ENCODE measurements at places on chromosomes 11 and 22.

DNA sequence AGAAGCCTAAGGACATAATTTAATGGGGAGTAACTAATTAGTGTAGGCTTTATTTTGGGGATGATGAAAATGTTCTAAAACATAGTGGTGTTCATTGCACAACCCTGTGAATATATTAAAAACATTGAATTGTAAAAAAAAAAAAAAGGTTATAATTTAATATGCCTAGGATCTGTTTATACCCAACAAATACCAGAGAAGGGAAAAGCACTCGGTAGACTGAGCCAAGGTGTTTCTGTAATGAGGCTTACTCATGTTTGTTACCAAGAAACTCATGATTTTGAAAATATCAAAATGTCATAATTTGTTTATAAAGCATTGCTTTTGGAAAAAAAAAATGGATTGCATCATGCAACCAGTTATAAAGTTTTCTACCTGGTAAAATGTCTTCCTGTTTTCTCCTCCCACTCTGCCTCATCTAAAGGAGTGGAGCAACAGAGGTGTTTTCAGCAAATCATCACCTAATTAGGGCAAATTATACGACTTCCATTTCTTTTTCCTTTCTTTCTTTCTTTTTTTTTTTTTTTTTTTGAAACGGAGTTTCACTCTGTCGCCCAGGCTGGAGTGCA lies 14.2 kb upstream of the EIF3M start:
- DNase-seq, result no peak

- no peak for DNase-seq
Measured at GRCh38 chr22:26789951-26790350, 132.6 kb downstream of the MIAT start.

GRCh38 chr22:49749885-49750510 lies 77.7 kb downstream of the BRD1 start:
- DNase-seq, result no peak

DNA sequence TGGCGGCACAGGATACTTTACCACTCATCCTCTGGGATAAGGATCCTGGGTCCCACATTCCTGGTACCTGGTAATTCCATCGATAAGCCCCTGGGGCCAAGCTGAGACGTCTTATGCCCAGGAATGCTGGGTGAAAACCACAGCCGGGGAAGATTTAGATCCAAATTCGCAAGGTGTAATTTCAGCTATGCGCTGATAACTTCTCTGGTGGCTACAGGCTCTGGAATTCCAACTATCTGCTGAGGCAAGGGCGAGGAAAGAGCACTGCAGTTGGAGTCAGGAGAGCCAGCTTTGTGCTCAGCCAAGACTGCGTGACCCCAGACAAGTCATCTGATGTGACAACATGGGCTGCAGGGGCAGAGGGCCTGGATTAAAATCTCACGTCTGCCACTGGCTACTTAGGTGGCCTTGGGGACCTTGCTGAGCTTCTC lies 9.9 kb upstream of the MYEOV start:
- no peak for DNase-seq

GRCh38 chr11:71988050-71988449 lies 10.7 kb upstream of the IL18BP start:
- no peak for DNase-seq

GRCh38 chr11:27718346-27718862 lies 18.1 kb upstream of the BDNF start:
- DNase-seq, result no peak

DNA sequence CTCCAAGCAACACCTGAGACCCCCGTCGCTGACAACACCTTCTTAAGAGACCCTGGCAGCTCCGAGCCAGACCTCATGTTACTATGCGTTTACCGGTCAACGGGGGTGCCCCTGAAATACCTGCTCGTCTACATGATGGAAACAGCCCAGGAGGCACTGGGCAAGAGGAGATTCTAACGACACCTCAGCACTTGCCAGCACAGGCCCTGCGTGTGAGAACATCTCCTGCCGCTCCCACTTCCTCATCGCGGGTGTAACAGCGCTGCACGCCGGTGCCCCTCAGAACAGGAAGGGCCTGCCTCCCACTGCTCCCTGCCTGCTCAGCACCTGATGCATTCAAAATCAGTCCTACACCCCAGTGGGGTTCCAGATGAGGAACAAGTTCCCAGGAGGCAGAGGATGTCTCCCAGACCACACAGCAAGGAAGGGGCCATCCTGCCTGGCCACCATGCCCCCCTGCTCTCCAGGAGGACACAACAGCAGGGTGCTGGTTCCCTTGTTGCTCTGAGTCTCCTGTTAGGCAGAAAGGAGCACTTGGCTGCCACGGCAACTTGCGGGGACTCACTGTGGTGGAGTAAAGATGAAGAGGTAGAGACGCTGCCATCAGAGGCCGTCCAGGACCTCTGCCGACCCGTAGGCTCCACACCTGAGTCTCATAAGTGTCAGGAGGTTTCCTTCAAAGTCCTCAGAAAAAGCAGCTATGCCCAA lies 2.1 kb downstream of the TOLLIP start:
- no peak for DNase-seq

GRCh38 chr11:10604340-10604748 lies 35.9 kb upstream of the LYVE1 start:
- no peak for DNase-seq

GRCh38 chr11:33256813-33257159 lies 395 bp upstream of the HIPK3 start:
- DNase-seq, result no peak

DNA sequence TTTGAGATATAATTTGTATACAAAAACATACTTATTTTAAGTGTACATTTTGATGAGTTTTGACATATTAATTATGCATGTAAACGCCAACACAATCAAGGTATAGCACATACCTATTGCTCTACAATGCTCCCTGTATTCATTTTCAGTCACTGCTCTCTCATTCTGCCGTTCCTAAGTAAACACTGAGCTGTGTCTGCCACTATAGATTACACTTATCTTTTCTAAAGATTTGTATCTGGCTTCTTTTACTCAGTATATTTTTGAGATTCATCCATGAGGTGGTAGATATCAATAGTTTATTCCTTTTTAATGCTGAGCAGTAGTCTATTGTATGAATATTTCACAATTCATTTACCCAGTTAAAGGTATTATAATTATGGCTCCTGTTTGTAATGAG lies 25.4 kb upstream of the BACE1-AS start:
- no peak for DNase-seq

- DNase-seq, result peak; percentile 68
Measured at GRCh38 chr11:75384438-75385080, 14.8 kb upstream of the RPS3 start.

DNA sequence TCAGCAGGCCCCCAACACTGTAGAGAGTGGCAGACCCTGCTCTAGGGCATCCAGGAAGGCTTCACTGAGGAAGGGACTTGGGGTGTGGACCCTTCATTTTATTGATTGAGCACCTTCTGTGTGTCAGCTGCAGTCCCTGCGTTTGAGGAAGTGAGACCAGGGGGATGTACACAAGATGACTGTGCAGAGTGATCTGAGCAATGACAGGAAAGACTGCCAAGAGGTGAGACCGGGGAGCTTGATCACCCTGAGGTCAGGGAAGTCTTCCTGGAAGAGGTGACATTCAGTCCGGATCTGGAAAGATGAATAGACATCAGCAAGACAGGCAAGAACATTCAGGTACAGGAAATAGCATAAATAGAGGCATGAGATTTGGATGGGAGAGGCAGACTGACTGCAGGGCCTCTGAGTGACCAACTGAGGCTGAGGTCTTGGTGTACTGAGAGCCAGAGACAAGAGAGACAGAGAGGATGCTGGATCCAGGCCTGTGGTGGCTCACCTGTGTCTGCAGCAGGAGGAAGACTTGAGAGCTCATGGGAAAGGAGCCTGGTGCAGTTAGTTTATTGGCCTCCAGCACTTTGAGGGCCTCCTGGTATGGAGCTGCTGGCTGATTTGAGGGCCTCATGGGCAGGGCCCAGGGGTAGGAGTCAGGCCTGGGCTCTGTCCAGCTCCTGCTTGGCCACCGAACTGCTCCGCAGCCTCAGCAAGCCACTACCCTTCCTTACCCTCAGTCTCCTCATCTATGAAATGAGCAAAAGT lies 5.2 kb downstream of the DGAT2 start:
- no peak for DNase-seq

DNA sequence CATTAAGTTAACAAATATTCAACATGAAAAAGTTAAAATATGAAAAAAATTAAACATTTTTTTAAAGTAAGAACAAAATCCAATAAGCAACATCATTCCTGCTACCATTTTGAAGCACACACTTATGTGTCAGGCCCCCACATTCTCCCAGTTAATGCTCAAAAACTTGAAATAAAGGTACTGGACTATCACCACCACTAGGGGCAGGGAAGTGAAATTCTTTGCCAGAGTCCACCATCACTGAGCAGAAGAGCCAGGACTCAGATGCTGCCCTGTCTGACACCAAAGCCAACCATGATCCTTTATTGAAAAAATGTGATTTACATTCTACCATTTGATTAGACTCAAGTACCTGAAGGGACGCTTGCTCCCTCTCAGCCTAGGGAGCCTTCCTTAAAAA lies 39.1 kb downstream of the PITPNB start:
- no peak for DNase-seq

GRCh38 chr11:3206156-3206921 lies 12.3 kb downstream of the MRGPRG start:
- DNase-seq, result no peak

- DNase-seq, result no peak
Measured at GRCh38 chr22:27433585-27434190, 367.9 kb downstream of the MN1 start.

All from activated T-helper 1 cell treated with anti-CD3 and anti-CD28 coated beads, Interleukin-2, amount 50 U/mL, for 16 hours (primary cell).